ENCODE measurements at places on chromosomes 12 and 14. TPM values are rescaled to one million over a fixed set of nuclear protein-coding genes. Genes with fewer than 3 reads are reported as not detected.

The SMCO2 gene
- 4.1 TPM for total RNA-seq

The GZMH gene
- total RNA-seq = not detected

The FAM90A1 gene
- total RNA-seq = not detected

The KCNH5 gene
- not detected for total RNA-seq

The ETV6 gene
- 22.1 TPM for total RNA-seq

The GSC gene
- total RNA-seq = not detected

The PTHLH gene
- total RNA-seq = 43.7 TPM

The OR6C4 gene
- total RNA-seq = not detected

The ITPR2 gene
- total RNA-seq = 13.3 TPM

The ACOT6 gene
- total RNA-seq = not detected

The PLEK2 gene
- total RNA-seq = 27.8 TPM

The FZD10 gene
- total RNA-seq = 7.5 TPM

The MYL2 gene
- not detected for total RNA-seq

Data from nasal cavity respiratory epithelium epithelial cell of viscerocranial mucosa (primary cell).